ENCODE measurements at places on chromosomes 3 and 15.

DNA sequence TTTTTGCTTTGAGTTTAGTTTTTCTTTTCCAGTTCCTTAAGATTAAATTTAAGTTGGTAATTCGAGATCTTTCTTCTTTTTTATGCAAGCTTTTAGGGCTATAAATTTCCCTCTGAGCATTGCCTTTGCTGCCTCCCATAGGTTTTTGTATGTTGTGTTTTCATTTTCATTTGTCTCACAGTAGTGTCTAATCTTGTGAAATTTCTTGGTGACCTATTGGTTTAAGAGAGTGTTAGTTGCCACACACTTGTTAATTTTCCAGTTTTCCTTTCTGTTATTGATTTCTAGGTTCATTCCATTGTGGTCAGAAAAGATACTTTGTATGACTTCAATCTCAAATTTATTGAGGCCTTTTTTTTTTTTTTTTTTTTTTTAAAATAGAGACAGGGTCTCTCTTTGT lies 18.3 kb upstream of the IL20RB start:
- DNase-seq: no peak

DNA sequence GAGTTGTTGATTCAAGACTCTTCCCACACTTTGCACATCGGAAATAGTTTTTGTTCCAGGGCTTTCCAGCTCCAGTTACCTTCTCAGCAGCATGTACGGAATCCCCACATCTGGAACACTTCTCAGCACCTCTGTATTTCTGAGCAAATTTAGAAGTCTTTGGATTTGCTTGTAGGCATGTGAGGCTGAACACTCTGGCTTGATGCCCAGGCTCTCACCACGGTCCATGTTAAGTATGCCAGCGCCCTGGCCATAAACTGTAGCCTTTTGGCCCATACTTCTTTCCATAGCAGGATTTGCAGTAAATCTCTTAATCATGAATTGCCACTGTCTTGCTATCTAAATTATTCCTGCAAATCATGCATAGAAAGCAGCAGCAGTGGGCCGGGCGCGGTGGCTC lies 24.4 kb downstream of the ATP2C1 start:
- no peak for DNase-seq

GRCh38 chr3:47583320-47584075 lies 4.8 kb upstream of the CSPG5 start:
- DNase-seq: no peak

DNA sequence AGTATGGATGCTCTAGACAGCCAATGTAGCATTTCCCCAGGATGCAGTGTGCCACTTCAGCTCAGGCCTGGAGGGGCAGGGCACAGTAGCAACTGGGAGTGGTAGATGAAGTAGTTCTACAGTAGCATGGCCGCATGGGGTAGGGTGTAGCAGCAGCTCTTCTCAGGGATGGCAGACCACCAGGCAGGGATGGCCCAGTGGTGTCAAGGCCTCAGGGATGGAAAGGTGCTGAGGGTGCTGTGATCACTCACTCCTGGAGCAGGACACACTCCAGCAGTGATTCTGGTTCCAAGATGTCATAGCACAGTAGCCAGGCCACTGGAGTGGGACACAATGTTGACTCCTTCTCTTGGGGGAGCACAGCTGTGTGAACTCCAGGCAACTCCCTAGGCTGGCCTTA lies 210.9 kb upstream of the LYSMD4 start:
- no peak for DNase-seq

GRCh38 chr3:195612075-195612800 lies 28.5 kb upstream of the APOD start:
- DNase-seq: no peak

DNA sequence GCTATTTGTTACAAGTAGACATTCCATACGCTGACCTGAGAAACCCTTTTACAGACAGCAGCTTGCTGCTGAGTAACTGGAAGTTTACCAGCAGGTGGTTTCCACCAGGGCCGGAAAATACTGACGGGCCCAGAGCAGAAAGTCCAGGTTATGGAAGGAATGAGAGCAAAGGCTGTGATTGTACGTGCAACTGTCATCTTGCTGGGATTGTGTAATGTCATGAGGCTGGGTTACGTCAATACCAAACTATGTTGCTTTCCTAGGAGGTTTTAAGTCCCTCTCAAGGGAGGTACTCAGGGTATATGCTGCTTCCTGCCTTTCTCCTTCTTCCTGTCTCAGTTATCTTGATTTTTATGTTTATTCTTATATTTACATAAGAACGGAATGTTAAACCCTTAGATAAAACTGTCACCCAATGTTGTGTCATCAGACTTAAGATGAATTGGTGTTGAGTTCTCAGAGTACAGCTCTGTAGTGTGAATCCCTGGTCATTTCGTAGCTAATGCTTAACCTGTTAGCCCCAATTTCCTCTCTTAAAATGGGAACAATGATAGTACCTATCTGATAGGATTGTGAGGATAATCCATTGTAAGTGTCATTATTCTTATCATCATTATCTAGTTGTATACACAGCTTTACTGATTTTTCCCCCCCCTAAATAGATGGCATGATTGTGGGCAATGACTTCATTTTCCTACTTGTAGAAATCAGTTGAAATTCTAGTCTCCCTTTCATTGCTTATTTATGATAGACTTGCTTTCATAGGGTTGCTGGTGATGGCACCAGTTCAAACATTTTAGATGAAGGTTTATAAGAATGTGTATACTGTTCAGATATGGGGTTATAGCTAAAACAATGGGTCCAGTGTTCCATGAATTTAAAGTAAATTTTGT lies 101.4 kb downstream of the FNDC3B start:
- DNase-seq: no peak

GRCh38 chr3:106392915-106393314 lies 524.1 kb upstream of the CBLB start:
- DNase-seq: no peak

- no peak for DNase-seq
Observed at GRCh38 chr3:126987129-126987528, 4.2 kb downstream of the PLXNA1 start.

- DNase-seq: no peak
Observed at GRCh38 chr3:11706604-11707003, 62.9 kb upstream of the VGLL4 start.

DNA sequence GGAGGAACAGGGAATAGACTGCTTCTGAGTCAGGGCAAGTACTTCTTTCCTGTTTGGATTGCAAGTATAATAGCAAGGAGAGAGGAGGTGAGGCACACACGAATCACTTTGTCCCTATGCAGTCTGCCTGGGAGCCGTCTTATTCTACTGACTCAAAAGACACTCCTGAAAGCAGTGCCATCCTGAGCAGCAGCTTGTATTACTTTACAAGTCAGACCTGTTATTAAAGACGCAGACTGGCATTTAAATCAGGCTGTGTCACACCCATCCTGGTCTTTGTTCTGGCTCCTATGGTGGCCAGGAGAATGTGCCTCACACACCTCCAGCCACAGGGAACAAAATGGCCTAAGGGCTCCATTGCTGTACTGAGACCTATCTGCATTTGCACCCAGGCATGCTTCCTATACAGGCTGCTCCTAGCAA lies 17.9 kb upstream of the SQOR start:
- DNase-seq: no peak

- DNase-seq: no peak
Observed at GRCh38 chr3:46297658-46298423, 55.6 kb downstream of the CCR3 start.

- DNase-seq: no peak
Observed at GRCh38 chr15:68551296-68551635, 27.5 kb upstream of the CORO2B start.
